ENCODE measurements at places on chromosomes 3 and 15. TPM values are rescaled to one million over a fixed set of nuclear protein-coding genes. Genes with fewer than 3 reads are reported as not detected.
A peak's percentile ranks its signal among the peaks of the same experiment; 100 is the strongest.

The LRRC34 gene
- 10.0 TPM for total RNA-seq

The ACKR2 gene
- 0.43 TPM for total RNA-seq

The RPL14 gene
- total RNA-seq: 726 TPM

The ARIH1 gene
- 84.1 TPM for total RNA-seq

DNA sequence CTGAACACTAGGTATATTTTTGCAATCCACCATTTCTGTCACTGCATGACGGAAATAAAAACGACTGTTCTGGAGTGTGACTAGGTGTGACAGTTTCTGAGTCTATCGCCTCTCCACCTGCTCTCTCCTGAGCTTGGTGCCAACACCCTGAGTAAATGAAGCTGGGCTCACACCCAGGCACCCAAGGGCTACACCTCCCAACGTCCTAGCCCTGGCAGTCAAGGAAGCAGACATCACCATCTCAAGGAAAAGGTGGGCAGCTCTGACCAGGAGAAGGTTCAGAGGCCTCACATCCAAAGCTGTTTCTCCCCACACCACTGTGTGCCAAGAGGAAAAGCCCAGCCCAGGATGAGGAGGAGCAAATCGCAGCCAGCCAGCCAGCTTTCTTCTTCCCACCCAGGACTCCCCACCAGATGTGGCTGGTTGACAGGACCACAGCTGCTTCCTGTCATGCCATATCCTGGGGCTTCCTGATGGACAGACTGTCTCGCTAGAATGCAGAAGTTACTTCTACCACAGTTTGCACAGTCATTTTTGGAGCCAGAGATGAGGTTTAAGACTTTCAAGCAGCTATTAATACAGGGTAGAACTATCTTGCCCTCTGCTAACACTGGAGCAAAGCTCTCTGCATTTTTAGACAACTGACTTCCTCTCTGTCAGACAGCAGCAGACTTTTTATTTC is 3.3 kb downstream of the SCAMP2 start:
- DNase-seq: peak; percentile 73
- H3K36me3 ChIP-seq: peaks cover 24% of the 10 kb centered on the region
- no peaks in the 10 kb centered on the region for H3K27me3 ChIP-seq
- H3K4me3 ChIP-seq: no peak overlapping the region
- H3K4me1 ChIP-seq: peaks cover 48% of the 10 kb centered on the region
- H3K27ac ChIP-seq: peak overlapping the region; percentile 77

- H3K27ac ChIP-seq: no peak overlapping the region
- no peaks in the 10 kb centered on the region for H3K27me3 ChIP-seq
- no peaks in the 10 kb centered on the region for H3K4me1 ChIP-seq
- DNase-seq: no peak
Observed at GRCh38 chr3:63076357-63076756, 201.1 kb upstream of the CADPS start.

DNA sequence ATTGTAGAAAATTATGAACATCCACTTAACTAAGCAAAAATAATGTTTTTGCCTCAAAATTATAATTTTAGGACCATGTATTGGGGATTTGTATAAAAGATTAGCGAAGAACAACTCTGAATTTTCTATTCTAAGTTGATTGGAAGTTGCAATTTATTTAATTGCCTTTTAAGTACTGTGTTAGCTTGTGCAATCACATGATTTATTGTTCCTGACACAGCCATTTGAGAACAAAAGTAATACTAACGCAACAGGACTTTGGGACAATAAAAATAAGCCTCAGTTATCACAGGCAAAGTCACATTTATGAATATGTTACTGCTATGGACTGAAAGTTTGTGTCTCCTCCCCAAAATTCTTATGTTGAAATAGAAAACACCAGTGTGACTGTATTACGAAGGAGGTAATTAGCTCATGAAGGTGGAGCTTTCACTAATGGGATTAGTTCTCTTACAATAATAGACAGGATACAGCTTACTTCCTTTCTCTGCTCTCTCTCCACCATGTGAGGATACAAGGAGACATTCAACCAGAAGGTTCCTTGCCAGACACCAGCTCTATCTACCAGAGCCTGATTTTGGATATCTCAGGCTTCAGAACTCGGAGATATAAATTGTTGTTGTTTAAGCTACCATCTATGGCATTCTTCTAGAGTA is 745.9 kb downstream of the ZBBX start:
- H3K4me1 ChIP-seq: peaks cover 8% of the 10 kb centered on the region
- no peaks in the 10 kb centered on the region for H3K27me3 ChIP-seq
- H3K27ac ChIP-seq: no peak overlapping the region

All from Karpas-422 (cell line).